Urothelium cell line (cell line): ENCODE measurements at places on chromosomes 3 and 15.

DNA sequence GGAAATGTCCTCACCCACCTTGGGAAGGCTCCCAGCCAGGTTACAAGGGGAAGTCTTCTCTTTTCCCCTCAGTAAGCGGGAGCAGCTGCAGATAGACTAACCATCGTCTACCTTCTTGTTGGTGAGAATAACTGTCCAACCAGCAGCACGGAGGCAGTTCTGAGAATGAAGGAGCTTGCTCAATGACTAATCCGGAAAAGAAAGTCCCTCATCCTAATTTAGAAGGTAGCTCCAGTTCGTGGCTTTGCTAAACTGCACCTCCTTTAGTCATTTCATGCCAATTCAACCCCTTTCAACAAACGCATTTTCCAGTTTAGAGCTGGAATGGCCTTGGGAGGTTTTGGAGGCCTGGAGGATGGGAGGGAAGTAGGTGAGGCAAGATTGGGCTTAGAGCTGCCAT lies 527.4 kb upstream of the PROK2 start:
- no peak for DNase-seq

GRCh38 chr3:107634099-107634489 lies 111.3 kb downstream of the BBX start:
- DNase-seq: no peak

- DNase-seq: no peak
Observed at GRCh38 chr3:111824351-111824750, 34.7 kb upstream of the PHLDB2 start.

DNA sequence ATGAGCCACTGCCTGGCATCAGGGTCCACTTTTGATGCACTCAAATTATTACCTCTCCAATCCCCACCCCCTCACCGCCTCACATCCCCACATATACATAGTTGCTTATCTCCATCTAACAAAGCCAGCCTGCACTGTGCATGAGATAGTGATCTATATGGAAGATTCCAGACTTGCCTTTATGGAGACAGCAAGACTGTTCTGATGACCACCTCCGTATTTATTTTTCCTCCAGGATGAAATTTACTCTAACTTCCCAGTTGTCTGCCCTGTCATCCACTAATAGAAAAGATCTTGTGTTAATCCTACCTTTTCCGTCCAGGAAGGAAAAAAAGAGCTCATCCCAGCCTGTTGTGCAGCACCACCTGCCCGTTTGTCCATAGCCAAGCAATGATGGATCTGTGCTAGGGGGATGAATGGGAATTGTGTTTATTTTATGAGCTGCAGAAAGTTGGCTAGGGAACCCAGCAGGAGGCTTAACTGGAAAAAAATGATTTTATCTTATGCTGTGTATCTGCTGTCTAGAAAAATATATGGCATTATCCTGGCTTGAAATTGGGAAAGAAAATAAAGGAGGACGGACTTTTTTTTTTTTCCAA lies 114.5 kb downstream of the CD47 start:
- DNase-seq: no peak

- DNase-seq: no peak
Observed at GRCh38 chr15:66115568-66116206, 137.9 kb downstream of the MEGF11 start.

GRCh38 chr3:60708191-60708975 lies 542.9 kb downstream of the FHIT start:
- no peak for DNase-seq

- DNase-seq: peak; percentile 10
Observed at GRCh38 chr3:141049681-141050080, 1.5 kb upstream of the SPSB4 start.

- no peak for DNase-seq
Observed at GRCh38 chr3:22634433-22634832, 568.7 kb upstream of the UBE2E2 start.

- DNase-seq: no peak
Observed at GRCh38 chr3:172530101-172530561, 6.9 kb upstream of the TNFSF10 start.

DNA sequence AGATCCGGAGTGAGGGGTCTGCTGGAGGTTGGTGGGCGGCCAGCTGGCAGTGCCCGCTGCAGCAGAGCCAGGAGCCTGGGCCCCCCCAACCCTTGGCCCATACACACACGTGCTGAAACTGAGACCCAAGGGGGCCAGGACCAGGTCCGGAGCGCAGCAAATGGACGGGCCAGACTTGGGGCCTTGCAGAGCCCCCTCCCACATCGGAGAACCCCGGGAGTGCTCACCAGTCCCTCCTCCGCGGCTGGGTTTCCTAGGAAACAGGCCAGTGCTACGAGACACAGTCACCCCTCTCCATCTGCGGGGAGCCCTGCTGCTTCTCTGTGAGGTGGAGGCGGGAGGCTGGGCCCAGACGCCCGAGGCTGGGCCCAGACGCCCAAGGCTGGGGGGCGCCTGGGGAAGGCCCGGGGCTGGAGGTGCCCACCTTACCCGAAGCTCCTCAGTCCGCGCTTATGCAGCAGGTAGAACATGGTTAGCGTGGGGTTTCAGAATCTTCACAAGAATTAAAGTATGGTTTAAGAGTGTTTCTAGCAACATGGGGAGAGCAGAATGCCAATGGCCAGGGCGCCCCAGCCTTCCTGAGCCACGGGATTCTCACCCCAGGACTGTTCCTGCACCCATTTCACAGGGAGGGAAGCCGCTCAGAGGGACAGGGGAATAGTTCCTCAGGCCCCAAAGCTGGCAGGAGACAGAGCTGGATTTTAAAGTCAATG lies 135.0 kb upstream of the PRR20G start:
- DNase-seq: no peak

GRCh38 chr3:130849091-130849552 lies 44.8 kb upstream of the ATP2C1 start:
- no peak for DNase-seq
